ENCODE measurements at places on chromosomes 4 and X. TPM values are rescaled to one million over a fixed set of nuclear protein-coding genes. Genes with fewer than 3 reads are reported as not detected.

Gene FGG
- not detected for polyA plus RNA-seq

Gene TRIM61
- 1.4 TPM for polyA plus RNA-seq

Gene COX7B2
- polyA plus RNA-seq: not detected

Gene EVC
- polyA plus RNA-seq: not detected

Gene XG
- not detected for polyA plus RNA-seq

Gene POU4F2
- not detected for polyA plus RNA-seq

Gene SMIM9
- polyA plus RNA-seq: not detected

Gene SPRY1
- polyA plus RNA-seq: 9.7 TPM

Gene LDOC1
- 9.3 TPM for polyA plus RNA-seq

Gene SLC6A14
- not detected for polyA plus RNA-seq

Gene GAGE12E
- not detected for polyA plus RNA-seq

Gene XAGE2
- polyA plus RNA-seq: not detected

Gene ARSJ
- not detected for polyA plus RNA-seq

Gene COL4A5
- polyA plus RNA-seq: not detected

Gene HCCS
- 18.1 TPM for polyA plus RNA-seq

Gene EPGN
- 1.6 TPM for polyA plus RNA-seq

Gene PPP1R2C
- 2.3 TPM for polyA plus RNA-seq

Gene HMX1
- not detected for polyA plus RNA-seq

Gene PRDM5
- polyA plus RNA-seq: 1.9 TPM

Gene GAGE2A
- polyA plus RNA-seq: not detected

Gene SPON2
- 9.5 TPM for polyA plus RNA-seq

Gene GAGE12J
- not detected for polyA plus RNA-seq

Gene MAGEA3
- not detected for polyA plus RNA-seq

Gene CDKL2
- polyA plus RNA-seq: 0.58 TPM

Gene WNK3
- polyA plus RNA-seq: 0.46 TPM

Gene CSN2
- polyA plus RNA-seq: not detected

Gene PF4V1
- polyA plus RNA-seq: not detected

Gene NR3C2
- polyA plus RNA-seq: 6.8 TPM

Gene DSPP
- polyA plus RNA-seq: not detected

Gene CYSLTR1
- 0.85 TPM for polyA plus RNA-seq

Gene BEX5
- polyA plus RNA-seq: 11.1 TPM

Gene MTTP
- not detected for polyA plus RNA-seq

Gene SLC7A11
- polyA plus RNA-seq: not detected

Gene CLNK
- not detected for polyA plus RNA-seq

Gene ZXDA
- polyA plus RNA-seq: 2.3 TPM
